ENCODE measurements at places on chromosomes 12 and 14. TPM values are rescaled to one million over a fixed set of nuclear protein-coding genes. Genes with fewer than 3 reads are reported as not detected.

Gene CPNE8
- total RNA-seq: 6.7 TPM

Gene ADAM20
- total RNA-seq: 1.3 TPM

Gene KERA
- not detected for total RNA-seq

Gene CNTN1
- 0.65 TPM for total RNA-seq

Gene PLEK2
- total RNA-seq: 3.0 TPM

Gene CIROP
- total RNA-seq: under 0.01 TPM

Gene CCDC38
- not detected for total RNA-seq

Gene CRIP1
- 3.3 TPM for total RNA-seq

Gene MUCL1
- not detected for total RNA-seq

Gene RD3L
- not detected for total RNA-seq

Measured in smooth muscle cell of bladder (primary cell).